ENCODE measurements at places on chromosomes 5 and 9.

DNA sequence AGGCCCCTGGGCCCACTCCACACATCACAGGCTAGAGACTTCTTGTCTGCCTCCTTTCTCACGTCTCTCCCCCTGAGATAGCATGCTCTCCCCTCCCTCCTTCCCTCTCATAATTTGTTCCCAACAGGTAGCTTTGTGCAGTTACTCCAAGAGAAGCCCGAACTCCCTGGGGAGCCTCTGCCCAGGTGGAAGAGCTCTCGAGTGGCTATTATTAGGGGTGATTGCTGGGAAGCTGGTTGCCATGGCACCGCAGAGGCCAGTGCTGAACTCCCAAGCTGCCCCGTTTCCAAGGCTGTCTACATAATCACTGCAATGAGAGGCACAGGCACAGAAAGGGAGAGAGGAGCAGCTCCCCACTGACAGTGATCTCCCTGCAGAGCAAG, 104.7 kb upstream of the GPR151 start:
- DNase-seq: peak; percentile 17

DNA sequence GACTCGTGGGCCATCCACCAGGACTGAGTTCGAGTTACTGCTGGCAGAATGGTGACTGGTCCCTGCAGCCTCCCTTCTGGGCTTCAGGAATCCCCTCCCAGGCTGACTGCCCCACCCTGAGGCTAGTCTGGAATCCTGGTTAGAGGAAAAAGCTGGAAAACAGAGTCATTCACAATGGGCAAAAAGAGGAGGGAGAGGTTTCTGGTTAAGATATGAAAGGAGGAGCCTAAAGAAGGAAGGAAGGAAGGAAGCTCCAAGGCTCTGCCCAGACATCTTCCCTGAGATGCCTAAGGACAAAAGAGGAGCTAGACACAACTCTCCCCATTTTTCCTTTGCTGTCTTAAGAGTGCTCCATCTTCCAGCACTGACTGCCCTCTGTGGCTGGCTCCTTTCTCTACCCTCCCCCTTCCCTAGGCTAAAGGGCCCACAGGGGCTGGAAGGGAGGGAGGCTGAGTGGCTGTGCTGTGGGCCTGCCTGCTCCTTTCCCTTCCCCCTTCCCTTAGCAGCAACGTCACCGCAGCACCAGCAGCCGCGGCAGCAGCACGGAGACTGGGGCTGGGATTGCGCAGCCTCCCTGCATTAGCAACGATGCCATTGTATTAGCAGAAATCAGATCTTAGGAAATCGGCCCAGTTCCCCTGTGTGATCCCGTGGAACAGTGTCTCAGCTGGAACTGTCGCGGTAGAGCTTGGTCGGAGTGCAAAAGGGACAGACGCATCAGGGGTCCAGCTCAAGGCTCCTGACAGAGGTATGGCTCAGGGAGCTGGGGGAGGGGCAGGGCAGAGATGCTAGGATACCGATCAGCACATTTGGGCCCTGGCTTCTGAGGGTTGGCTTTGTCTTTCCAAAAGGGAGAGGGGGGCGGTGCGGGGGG, 48.7 kb downstream of the RUSC2 start:
- no peak for DNase-seq

GRCh38 chr5:24598956-24599355, 45.8 kb downstream of the CDH10 start:
- no peak for DNase-seq

- DNase-seq: no peak
These were observed 20.0 kb downstream of the OR2V1 start for GRCh38 chr5:181111010-181111409.

- DNase-seq: no peak
These were observed 25.1 kb upstream of the TRIM14 start for GRCh38 chr9:98144076-98144475.

GRCh38 chr5:89246864-89247263, 363.9 kb upstream of the MEF2C start:
- DNase-seq: no peak

DNA sequence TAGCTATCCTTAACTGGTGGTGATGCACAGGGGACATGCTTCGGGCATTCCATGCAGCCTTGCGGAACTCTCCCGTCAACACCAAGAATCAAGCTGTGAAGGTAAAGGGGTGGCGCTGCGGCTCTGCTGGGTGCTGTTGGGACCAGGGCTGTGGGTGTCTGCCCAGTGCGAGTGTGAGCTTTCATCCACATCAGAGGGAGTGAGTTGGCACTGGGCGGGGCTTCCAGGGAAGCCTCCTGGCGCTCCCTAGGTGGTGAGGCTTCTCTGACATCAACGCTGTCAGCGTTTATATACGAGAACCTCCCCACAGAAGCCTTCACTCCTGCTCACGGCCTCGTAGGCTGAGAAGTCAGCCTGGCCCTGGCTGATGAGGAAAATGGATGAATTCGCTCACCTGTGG, 11.7 kb downstream of the ARPC5L start:
- DNase-seq: no peak

DNA sequence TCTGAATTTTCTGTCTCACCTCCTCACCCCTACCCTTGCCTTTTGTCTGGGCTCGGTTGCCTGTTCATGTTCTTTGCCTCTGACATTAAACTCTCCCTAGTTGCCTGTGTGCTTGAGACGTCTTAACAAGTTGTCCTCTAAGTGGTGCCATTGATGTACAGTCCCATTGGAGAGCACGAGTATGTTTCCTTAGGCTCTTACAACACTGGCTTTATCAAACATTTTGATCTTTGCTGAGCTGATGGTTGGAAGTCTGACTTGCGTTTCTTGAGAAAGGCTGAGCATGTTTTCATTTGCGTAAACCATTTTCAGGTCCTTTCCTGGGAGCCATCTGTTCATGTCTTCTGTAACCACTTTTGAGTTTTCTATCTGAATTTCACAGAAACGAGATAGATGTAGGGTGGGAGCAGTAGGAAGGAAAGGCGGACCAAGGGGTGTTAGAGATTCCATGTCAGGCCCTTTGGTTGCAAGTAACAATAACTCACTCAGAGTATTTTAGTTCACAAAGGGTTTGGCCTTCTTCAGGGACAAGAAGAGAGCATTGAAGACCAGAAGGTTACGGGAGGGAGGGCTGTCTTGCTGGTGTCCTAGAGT, 35.4 kb downstream of the OTULIN start:
- DNase-seq: no peak

DNA sequence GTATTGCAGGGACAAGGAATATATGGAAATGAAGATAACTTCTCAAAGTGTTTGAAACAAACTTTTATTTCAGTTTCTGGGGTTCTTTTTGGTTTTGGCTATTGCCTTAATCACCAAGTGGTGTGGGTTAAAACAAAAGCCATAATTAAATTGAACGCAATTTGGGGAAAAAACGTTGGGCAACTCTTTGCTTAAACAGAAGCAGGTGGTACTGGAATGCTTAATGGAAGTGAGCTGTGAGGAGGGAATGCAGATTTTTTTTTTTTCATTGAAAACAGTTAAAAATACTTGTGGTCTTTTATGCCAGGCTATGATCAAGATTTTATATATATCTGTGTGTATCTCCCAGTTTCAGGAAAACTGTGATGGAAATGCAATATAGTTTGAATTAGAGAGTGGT, 195.7 kb upstream of the TUT7 start:
- no peak for DNase-seq

DNA sequence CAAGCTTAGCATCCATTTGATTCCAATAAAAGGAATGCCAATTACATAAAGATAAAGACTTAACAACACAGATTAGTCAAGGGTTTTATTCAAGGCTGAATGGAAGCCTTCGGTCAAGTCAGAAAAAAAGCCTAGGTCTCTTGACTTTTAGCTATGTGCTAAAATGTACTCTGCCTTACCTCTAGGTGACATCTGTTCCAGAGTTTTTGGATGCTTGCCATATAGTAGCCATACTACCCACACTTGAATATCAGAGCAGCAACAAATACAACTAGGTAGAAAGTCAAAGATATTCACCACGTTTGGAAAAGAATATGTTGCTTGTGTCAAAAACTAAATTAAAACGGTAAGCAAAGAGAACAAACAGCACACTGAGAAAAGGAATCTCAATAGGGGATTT, 484.7 kb downstream of the ELAVL2 start:
- DNase-seq: no peak

GRCh38 chr9:80292231-80292630, 720.5 kb downstream of the TLE4 start:
- DNase-seq: no peak

DNA sequence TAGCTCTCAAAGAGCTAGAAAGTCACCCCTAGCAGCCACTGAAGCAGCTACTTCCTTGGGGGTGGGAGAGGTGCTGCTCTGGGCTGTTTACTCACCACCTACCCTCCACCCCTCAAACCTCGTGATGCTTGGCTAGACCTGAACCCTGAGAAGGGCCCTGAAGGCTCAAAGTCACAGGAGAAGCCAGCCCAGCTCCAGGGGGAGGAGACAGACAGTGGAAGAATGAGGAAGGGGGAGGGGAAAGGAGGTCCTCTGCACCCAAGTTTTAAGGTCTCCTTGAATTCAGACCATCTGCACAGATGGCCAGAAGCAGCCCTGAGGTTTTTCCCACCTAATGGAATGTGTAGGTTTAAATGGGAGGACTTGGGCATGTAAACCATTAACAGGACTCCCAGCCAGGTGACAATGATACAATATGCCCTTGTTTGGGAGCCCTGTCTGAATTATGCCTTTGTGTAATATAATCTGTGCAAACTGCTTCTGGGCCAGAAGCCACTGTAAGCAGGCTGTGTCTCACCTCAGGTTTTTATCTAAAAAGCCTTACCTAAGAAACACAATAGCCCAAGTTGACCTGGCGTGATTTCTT, 180.5 kb downstream of the PIK3R1 start:
- no peak for DNase-seq

- DNase-seq: no peak
These were observed 2.6 kb upstream of the GZMK start for GRCh38 chr5:55021410-55021809.

DNA sequence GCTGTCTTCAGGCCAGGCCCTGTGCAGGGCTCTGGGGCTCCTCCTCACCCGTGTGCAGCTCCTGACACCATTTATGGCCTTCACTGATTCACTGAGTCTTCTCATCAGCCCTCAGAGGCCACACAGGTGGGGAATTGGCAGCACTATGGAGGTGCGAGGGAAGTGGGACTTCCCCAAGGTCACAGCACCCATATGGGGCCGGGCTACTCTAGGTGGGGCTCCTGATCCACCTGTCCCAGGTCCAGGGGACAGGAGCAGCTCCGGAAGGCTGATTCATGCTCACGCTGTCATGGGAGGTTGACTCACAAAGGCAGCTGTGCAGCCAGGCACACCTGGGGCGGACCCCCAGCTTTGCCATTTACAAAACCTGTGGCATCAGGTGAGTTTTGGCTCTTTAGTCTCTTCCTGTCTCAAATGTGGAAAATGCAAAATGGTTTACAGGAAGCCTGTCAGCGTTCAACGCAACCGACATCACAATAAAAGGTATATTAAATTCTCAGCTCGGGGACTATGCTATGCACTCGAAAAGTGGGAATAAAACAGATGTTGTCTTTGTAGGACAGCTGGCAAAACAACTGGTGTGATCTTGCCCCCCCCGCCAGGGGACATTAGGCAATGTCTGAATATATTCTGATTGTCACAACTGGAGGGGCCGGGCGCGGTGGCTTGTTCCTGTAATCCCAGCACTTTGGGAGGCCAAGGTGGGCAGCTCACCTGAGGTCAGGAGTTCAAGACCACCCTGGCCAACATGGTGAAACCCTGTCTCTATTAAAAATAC, 15.0 kb downstream of the NAIF1 start:
- no peak for DNase-seq

DNA sequence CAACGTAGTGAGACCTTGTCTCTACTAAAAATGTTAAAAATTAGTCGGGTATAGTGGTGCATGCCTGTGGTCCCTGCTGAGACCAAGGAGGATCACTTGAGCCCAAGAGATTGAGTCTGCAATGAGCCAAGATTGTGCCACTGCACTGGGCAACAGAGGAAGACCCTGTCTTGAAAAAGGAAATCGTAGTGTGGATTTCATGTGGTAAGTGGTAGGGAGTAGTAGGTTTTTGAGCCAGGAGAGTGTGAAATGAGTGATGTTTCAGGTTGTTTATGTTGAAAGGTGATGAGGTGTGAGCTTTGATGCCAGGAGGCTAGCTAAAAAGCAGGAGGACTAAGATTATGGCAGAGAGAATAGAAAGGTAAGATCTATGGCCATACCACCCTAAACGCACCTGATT, 5.9 kb downstream of the MATR3 start:
- no peak for DNase-seq

- no peak for DNase-seq
These were observed 5.1 kb downstream of the DBN1 start for GRCh38 chr5:177468329-177468684.

- DNase-seq: no peak
These were observed 960 bp upstream of the GFRA3 start for GRCh38 chr5:138275379-138275782.
